ENCODE measurements at places on chromosomes 7 and 10. TPM values are rescaled to one million over a fixed set of nuclear protein-coding genes. Genes with fewer than 3 reads are reported as not detected.
A peak's percentile ranks its signal among the peaks of the same experiment; 100 is the strongest.

The INMT gene
- 249 TPM for total RNA-seq

The PHYHIPL gene
- not detected for total RNA-seq

The UPP1 gene
- 61.0 TPM for total RNA-seq

The STEAP1B gene
- total RNA-seq: 1.5 TPM

The LYZL1 gene
- total RNA-seq: not detected

The TEX36 gene
- total RNA-seq: not detected

The TRIL gene
- 6.4 TPM for total RNA-seq

The SUGCT gene
- 1.7 TPM for total RNA-seq

The ANTXRL gene
- not detected for total RNA-seq

The SPDYE11 gene
- not detected for total RNA-seq

The LAMB4 gene
- not detected for total RNA-seq

The LEP gene
- not detected for total RNA-seq

The ABLIM1 gene
- total RNA-seq: 106 TPM

The FAM25A gene
- not detected for total RNA-seq

The SNCG gene
- total RNA-seq: 25.0 TPM

The C10orf62 gene
- not detected for total RNA-seq

DNA sequence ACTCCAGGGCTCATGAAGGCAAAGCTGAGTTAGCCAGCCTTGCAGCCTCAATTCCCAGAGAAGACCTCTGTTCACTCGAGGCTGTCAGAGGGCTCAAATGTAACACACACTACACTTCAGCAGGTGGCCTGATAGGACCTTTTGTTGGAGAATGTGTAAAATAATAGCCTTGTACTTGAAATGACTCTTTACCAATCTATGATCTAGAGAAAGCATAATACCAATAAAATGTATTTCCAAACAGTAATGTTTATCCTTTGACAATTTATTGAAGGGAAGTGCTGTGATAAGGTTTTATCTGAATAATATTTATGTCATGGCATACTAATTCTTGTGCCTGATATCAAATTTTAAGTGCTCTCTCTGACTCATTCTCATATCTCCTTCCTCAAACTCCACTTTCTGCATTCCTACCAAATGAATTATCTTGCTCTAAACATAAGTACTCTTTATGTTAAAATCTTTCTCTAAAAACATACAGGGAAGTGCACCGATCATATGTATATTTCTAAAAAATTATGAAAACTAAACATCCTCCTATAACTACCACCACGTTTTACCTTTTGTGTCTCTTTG is 20.9 kb downstream of the CYP3A7 start:
- no peaks in the 10 kb centered on the region for H3K36me3 ChIP-seq
- H3K27me3 ChIP-seq: no peaks in the 10 kb centered on the region
- DNase-seq: no peak
- H3K4me3 ChIP-seq: no peak overlapping the region
- H3K27ac ChIP-seq: no peak overlapping the region

DNA sequence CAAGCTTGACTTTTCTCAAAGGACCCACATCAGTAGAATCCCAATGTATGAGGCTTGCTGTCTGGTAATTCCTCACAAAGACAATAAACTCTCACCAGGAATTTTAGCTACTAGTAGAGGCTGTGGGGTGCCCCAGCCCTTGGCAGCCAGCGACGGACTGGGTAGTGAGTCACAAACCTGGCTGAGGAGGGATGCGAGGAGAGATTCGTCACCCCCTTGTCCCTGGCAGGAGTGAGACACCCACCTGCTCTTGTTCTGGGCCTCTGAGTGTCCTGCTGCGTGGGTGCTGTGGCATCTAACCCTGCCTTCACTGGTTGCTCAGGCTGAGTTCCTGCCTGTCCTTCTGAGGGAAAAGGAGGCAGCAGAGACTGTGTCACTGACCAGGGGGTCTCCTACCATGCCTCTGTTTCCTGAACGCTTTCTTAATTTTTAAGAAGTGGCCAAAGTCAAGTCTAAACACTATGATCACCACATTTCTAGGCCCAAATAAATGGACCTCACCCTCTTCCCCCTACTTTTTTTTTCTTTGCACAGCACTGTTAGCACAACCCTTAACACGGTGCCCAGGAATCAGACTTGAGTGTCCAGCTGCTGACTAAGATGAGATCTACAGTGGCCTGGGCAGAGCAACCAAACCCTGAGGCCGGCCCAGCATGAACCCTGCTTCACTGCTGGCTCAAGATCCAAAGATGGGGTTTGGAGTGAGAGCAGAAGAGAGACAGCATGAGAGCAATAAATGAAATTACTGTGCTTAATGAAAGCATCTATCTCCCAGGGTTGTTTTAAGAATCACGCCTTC is 146.4 kb downstream of the ANLN start:
- DNase-seq: no peak
- H3K4me3 ChIP-seq: no peak overlapping the region
- no peaks in the 10 kb centered on the region for H3K27me3 ChIP-seq

DNA sequence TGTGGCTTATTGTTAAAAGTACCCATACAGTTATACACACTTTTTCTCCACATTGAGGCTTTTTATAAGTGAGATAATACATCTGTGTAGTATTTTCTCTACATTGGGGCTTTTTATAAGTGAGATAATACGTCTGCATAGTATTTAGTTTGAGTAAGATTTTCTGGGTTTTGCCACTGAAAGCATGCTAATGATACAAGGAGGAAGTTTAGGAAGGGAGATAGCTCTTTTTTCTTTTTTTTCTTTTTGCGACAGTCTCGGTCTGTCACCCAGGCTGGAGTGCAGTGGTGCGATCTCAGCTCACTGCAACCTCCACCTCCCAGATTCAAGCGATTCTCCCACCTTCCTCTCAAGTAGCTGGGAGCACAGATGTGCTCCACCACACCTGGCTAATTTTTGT is 13.3 kb downstream of the FAM107B start:
- H3K4me3 ChIP-seq: no peak overlapping the region
- H3K27ac ChIP-seq: no peak overlapping the region
- no peaks in the 10 kb centered on the region for H3K36me3 ChIP-seq
- no peaks in the 10 kb centered on the region for H3K27me3 ChIP-seq
- peaks cover 4% of the 10 kb centered on the region for H3K4me1 ChIP-seq
- no peak for DNase-seq

- H3K4me1 ChIP-seq: no peaks in the 10 kb centered on the region
- peak; percentile 64 for DNase-seq
- peak overlapping the region; percentile 51 for H3K4me3 ChIP-seq
- H3K27me3 ChIP-seq: no peaks in the 10 kb centered on the region
These were observed 141.3 kb upstream of the VKORC1L1 start for GRCh38 chr7:65731562-65732035.

GRCh38 chr10:26566525-26567350 is 128.6 kb downstream of the APBB1IP start:
- peaks cover 35% of the 10 kb centered on the region for H3K36me3 ChIP-seq
- no peak overlapping the region for H3K27ac ChIP-seq
- no peaks in the 10 kb centered on the region for H3K27me3 ChIP-seq
- no peaks in the 10 kb centered on the region for H3K4me1 ChIP-seq

- DNase-seq: no peak
- peak overlapping the region; percentile 46 for H3K27ac ChIP-seq
- H3K4me3 ChIP-seq: no peak overlapping the region
- H3K36me3 ChIP-seq: peaks cover 16% of the 10 kb centered on the region
- H3K4me1 ChIP-seq: peaks cover 38% of the 10 kb centered on the region
These were observed 116.8 kb downstream of the ABLIM1 start for GRCh38 chr10:114541081-114541796.

- DNase-seq: no peak
- H3K27me3 ChIP-seq: no peaks in the 10 kb centered on the region
- H3K36me3 ChIP-seq: no peaks in the 10 kb centered on the region
- H3K4me1 ChIP-seq: no peaks in the 10 kb centered on the region
- no peak overlapping the region for H3K4me3 ChIP-seq
- no peak overlapping the region for H3K27ac ChIP-seq
These were observed 47.5 kb downstream of the ZNF680 start for GRCh38 chr7:64515330-64515729.

- H3K27ac ChIP-seq: no peak overlapping the region
- H3K27me3 ChIP-seq: no peaks in the 10 kb centered on the region
- DNase-seq: no peak
- H3K36me3 ChIP-seq: peaks cover 23% of the 10 kb centered on the region
- no peak overlapping the region for H3K4me3 ChIP-seq
These were observed 116.1 kb downstream of the RNF216 start for GRCh38 chr7:5665094-5666025.

- H3K4me1 ChIP-seq: peaks cover 42% of the 10 kb centered on the region
- peak; percentile 67 for DNase-seq
- H3K27me3 ChIP-seq: no peaks in the 10 kb centered on the region
- H3K4me3 ChIP-seq: no peak overlapping the region
These were observed 179.6 kb downstream of the CELF2 start for GRCh38 chr10:11197266-11197712.

DNA sequence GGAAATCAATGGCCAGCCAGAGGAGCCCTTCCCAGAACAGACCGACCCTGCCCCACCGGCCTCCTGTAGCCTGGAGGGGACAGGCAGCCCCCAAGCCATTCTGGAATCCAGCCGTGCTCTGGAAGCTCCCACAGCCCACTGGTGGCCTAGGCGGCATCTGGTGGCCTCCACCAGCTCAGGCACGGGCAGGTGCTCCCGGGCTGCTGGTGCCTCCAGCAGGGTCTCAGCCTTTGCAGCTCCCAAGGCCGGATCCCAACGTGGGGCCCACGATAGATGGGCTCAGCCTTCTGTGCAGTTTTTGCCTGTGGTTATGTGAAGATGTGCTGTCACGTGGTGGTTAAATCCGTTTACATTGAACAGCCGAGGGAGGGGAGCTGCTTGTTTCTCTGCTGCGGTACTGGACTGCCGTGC is 44.4 kb downstream of the JAKMIP3 start:
- H3K4me3 ChIP-seq: no peak overlapping the region
- peak; percentile 39 for DNase-seq
- H3K27ac ChIP-seq: no peak overlapping the region
- no peaks in the 10 kb centered on the region for H3K4me1 ChIP-seq
- H3K36me3 ChIP-seq: no peaks in the 10 kb centered on the region

DNA sequence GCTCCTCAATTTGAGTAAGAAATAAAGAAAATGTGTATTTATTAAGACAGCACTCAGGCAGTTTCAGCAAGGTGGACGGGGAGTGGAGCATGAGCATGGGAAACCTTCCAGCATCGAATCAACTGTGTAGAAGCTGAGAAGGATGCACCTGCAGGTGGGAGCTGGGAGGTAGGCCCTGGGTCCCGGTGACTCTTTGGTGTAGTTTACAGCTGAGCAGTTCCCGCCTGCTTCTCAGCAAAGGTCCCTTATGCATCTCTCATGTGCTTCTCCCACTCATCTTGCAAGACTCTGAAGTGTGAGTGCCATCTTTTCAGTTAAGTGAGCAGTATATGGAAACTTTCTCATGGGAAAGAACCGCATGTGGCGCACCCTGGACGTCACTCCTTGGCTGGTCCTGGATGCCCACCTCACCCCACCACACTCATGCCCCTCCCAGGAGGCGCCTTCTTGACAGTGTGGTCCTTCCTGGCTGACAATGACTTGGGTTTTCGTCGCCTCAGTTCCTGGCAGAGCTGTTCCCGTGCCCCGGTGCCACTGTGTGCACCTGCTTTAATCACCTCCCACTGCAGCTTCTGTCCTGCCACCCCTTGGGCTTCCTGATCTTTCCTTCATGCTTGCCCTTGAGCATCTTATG is 19.8 kb upstream of the PURB start:
- no peak overlapping the region for H3K27ac ChIP-seq
- no peak for DNase-seq
- no peaks in the 10 kb centered on the region for H3K4me1 ChIP-seq
- no peaks in the 10 kb centered on the region for H3K27me3 ChIP-seq
